ENCODE measurements at places on chromosomes 5 and 9.

DNA sequence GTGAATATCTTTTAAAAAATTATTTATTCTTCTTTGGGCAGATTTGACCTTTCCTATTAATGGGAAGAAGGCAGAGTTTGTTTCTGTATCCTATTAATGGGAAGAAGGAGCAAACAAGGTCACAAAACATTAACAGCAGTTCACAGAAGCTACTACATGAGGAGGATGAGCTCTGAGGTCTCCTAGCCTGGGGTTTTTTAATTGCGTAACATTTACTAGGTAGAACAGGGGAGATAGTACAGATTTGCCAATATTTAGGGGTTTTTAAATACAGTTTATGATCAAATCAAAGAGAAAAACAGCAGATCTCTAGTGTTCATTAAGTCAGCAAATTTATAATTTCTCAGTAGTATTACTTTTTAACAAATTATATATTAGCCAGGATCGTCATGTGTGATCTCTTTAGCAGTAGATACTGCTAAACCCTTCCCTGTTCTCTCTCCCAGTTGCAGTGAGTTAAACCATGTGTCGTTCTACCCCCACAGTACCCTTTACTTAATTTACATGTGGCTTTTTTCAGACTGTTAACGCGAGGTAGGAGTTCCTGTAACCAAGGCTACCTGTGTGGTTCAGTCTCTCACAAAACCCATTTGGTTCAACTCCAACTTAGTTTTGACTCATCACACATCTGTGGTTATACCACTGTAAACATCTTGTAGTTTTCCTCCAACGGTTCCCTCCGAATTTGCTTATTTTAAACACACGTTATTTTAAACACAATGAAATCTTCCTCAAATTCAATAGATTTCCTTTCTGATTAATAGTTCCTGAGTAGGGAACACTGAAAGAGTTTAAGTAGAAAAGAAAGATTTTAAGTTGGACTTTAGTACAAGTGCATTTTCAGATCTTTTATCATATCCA is 13.3 kb downstream of the SLC25A46 start:
- peak; percentile 95 for ATAC-seq

DNA sequence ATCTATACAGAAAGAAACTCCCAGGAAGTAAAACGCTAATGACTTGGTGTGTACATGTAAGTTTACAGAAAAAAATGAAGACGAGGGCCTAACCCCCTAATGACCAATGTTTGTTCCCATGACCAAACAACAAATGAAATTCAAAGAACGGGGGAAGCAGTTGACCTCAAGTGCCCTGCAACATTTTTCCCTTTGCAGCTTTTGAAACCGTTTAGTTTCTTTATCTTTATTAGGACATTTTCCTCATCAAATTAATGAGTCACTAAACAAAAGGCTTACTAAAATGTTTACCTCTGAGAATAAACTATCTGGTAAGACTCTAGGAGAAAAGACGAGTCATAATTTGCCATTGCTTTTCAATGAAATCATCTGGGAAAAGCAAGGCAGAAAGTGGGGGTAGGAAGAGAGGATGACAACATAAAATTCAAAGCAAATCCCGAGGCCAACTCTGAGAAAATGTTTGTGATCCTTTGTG is 57.4 kb downstream of the LHFPL2 start:
- no peak for ATAC-seq

DNA sequence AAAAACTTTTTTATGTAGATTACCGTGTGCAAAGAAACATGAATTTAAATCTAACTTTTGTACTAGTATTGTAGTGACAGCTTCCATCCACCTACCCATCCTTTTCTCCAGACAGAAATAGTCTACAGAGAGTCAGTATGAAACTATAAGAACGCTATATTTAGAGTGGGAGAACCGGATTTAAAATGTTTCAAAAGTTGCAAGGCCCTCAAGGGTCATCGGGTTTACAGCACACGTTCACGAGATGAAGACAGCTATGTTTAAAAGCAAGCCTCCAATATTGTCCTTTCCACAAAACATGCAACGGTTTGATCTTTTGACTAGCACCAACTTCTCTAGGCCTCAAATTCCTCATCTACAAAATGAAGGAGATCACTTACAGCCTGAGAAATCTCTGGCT is 139.9 kb downstream of the LPAR1 start:
- ATAC-seq: no peak

DNA sequence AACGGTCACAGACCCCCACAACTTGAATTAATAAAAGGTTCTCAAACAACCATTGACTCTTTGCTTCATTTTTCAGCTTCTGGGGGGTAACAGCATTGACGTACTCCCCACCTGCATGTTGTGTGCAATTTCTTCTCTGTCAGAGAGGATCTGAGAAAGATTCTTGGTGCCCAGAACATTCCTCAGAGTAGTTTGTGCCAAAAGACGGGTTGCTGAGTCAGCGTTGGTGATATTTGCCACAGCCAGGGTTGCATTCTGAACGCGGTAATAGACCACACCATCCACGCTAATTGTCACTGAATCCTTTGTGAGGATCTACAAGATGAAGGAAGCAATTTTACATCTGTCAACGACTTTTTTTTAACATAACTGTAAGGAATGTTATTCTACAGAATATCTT is 21.0 kb downstream of the STOM start:
- ATAC-seq: no peak

DNA sequence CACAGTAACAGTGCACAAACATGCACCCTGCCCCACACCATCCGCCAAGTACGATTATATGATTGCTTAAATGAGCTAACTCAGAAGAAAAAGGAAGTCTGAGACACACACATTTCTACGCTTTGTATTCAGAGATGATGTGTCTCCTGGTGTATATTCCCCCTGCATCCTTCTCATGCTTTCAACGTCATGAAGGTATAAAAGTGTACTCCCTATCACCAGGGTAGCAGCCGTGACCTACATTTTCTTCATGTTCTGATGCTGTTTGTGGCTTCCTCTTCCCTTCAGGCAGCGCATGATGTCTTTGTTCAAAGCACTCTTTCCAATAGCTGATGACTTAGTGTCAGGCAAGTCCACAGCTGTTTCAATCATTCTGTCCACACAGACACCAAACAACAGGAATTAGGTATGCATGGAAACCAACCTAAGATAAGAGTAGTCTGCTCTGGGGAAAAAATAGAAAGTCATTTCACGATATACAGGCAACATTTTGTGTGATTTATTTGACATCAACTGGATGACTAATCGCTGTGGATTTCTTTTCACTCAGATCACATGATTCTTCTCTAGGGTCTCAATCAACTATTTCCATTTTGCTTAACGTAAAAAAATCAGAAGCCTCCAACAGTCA is 269.4 kb upstream of the PTGER4 start:
- ATAC-seq: peak; percentile 81

GRCh38 chr5:25688156-25688555 is 1043.4 kb upstream of the CDH10 start:
- no peak for ATAC-seq

- ATAC-seq: peak; percentile 39
Observed at GRCh38 chr9:27626244-27627187, 53.2 kb upstream of the C9orf72 start.

GRCh38 chr5:177064500-177065277 is 22.0 kb upstream of the FGFR4 start:
- ATAC-seq: no peak

DNA sequence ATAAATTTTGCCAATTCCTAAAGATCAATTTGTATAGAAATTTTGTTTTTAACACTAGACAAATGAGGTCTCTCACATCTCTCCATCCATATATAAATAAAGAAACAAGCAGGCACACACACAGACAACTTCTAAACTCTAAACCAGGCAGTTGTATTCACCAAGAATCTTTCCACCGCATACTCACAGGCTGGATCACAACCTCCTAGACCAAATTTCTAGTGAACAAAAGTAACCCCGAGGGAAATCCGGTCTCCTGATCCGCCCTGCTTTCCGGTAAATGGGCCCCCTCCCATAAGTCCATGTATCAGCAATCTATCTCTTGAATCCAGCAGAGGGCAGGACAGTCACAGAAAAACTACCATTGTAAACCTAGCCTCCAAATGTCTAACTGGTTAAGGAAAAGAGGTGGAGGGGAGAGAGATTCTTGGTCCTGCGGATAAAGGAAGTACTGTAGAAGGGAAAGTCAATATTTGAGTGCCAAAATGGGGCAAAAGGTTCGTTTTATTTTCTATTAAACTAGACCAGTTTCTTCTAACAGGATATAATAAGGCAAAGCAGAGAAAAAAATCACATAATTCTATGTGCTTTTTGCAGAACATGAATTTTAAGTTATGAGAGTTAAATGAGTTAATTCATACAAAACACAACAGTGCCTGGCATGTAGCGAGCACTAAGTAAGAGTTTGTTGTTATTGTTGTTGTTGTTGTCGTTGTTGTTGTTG is 4.8 kb upstream of the SMU1 start:
- peak; percentile 65 for ATAC-seq

GRCh38 chr5:35815089-35815936 is 41.4 kb upstream of the IL7R start:
- ATAC-seq: peak; percentile 49

- no peak for ATAC-seq
Observed at GRCh38 chr9:76101075-76101474, 210.6 kb downstream of the PCSK5 start.

DNA sequence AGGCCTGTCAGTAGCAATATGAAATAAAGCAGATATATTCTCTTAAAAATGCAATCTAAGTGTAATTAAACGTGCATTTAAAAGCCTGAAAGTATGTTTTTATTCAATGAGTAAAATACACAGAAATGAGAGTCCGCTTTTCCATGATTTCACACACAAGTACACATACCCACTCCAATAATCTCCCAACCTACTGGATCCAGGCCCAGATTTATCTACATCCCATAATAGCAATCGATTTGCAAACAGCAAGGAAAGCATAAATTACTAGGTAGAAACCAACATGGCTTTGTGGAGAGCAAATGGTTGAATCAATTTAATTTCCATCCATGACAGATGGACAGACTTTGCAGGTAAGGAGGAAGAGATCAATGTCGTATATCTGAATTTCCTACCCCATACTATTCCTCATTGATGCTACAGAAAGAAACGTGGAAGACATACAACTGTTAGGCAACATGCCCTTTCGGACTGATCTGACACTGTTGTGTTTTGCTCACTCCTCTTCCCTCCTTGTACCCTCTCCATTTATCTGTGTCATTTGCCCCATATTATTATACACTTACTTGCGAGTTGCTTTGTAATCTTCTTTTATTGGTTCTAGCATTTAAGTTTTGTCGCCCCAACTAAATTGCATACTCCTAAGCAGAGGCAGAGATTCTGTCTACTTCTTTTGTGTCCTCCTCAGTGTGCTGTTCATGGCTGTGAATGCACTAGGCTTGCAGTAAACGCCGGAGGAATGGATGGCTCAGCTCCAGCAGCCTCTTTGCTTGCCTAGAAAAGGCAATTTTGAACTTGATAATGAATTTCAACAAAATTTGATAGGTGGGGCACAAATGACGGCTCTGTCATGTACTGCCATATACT is 133.6 kb downstream of the NFIB start:
- no peak for ATAC-seq

DNA sequence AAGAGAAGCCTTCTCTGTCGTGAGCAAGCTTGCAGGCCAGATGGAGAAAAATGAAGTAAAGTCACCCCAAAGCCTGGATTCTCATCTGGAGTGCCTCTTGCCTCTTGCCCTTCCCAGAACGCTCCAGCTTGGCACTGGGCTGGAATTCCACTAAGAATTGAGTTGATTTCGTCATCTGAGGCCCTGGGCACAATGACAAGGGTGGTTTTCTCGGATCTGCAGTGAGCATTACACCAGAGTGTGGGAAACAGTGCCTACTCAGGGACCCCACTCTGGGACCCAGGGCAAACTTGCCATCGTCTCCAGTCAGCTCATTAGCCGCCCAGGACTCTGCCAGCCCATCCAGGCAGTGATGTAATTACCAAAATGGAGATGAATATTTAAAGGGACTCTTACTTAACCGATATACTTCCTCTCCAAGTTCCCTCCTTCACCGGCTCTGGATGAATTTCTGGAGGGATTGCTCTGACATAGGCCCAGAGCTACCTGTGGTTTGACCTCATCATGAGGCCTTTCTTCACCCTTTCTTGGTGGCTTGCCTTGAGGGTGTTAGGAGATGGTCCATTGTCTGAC is 44.7 kb upstream of the LCP2 start:
- ATAC-seq: no peak

GRCh38 chr5:53331463-53331862 is 149.0 kb upstream of the FST start:
- ATAC-seq: no peak

- peak; percentile 84 for ATAC-seq
Observed at GRCh38 chr5:154228696-154229095, 38.2 kb downstream of the GALNT10 start.

- no peak for ATAC-seq
Observed at GRCh38 chr9:113705306-113705927, 170.7 kb upstream of the ZNF618 start.

- no peak for ATAC-seq
Observed at GRCh38 chr5:40288800-40289485, 390.8 kb upstream of the PTGER4 start.

DNA sequence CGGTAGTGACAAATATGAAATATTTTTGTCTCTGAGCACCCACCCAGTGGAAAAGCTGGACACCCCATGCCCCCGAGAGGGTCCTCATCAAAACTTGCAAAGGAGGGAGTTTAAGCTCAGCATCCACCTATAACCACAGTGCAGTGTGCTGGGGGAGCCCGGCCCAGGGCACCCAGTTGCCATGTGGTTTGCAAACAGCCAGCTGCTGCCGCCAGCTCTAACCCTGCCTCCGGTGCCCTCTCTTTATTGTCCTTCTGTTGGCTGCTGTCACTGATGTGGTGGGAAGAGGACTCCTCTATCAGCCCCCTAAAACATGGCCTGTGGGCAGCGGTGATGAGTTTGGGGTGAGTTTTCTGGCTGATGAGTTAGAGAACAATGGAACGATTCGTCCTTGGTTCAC is 160.9 kb upstream of the MVB12B start:
- ATAC-seq: no peak

DNA sequence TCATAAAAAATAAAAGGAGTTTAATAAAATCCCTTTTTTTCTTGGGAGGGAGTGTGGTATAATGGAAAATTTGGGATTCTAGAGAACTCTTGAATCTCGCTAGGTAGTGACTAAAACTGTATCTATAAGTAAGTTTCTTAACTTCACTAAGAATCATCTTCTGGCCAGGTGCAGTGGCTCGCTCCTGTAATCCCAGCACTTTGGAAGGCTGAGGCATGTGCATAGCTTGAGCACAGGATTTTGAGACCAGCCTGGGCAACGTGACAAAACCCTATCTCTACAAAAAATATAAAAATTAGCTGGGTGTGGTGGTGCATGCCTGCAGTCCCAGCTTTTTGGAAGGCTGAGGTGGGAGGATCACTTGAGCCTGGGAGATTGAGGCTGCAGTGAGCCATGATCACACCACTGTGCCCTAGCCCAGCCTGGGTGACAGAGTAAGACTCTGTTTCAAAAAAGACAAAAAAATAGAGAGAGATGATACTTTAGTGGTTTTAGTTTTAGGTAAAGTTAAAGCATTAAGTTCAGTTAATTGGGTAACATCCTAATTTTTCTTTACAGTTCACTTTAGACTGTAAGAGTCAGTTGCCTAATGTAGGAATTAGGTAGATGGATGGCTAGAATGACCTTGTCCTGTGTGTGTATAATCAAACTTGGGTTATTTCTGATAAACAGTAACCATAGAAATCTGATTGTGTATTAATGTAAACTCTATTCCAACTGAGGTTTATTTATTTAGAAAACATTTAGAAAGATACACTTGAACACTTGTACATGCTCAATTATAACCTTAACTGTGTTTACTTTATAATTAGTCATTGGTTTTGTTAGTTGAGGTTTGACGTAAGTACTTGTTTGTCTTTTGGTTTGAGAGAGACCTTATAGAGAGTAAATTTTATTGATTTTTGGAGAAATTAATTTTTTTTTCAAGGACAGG is 17.8 kb downstream of the UNC13B start:
- ATAC-seq: no peak

- ATAC-seq: no peak
Observed at GRCh38 chr5:94505327-94506068, 112.9 kb downstream of the KIAA0825 start.

Data from activated T-helper 17 cell treated with anti-CD3 and anti-CD28 coated beads, Interleukin-2, amount 50 U/mL, for 72 hours (primary cell).